Foreskin fibroblast (primary cell): ENCODE measurements at places on chromosomes 16 and 17.

DNA sequence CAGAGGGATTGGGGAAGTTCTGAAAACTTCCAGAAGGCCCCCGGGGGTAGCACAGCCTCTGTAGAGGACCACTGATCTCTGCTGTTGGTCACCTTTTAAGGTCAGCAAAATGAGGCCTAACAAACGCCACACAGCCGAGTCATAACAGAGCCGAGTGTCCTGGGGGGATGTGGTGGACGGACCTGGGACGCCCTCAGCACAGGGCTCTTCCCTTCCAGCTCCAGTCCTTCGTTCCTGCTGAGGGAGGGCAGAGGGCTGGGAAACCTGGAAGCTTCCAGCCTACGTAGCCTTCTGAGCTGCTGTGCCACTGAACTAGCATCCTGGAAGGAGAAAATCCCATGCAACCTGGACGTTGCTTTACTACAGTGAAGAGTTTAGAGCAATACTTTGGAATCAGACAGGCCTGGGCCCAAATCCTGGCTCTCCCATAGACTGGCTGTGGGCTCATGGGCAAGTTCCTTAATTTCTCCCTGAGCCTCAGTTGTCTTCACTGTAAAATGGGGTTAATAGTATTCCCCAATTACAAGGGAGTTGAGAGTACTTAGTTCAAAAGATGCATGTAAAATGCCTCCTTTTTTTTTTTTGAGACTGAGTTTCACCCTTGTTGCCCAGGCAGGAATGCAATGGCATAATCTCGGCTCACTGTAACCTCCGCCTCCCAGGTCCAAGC lies 34.4 kb upstream of the ZCCHC14 start:
- DNase-seq, result no peak

- no peak for DNase-seq
Observed at GRCh38 chr17:16953347-16953746, 18.6 kb downstream of the TNFRSF13B start.

- DNase-seq, result no peak
Observed at GRCh38 chr17:64472564-64472963, 23.6 kb downstream of the MILR1 start.

- no peak for DNase-seq
Observed at GRCh38 chr17:63991611-63992010, 6.5 kb upstream of the PRR29 start.

- no peak for DNase-seq
Observed at GRCh38 chr17:72860778-72861177, 231.7 kb downstream of the SLC39A11 start.

DNA sequence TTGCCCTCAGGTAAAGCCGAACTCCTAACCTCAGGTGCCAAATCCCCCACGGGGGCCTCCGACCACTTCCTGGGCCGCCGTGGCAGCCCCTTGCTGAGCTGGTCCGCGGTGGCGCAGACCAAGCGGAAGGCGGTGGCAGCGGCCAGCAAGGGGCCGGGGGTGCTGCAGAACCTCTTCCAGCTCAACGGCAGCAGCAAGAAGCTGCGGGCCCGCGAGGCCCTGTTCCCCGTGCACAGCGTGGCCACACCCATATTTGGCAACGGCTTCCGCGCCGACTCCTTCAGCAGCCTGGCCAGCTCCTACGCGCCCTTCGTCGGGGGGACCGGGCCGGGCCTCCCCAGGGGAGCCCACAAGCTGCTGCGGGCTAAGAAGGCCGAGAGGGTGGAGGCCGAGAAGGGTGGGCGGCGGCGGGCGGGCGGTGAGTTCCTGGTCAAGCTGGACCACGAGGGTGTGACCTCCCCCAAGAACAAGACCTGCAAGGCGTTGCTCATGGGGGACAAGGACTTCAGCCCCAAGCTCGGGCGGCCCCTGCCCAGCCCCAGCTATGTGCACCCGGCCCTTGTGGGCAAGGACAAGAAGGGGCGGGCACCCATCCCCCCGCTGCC lies 51.6 kb downstream of the ACTG1 start:
- DNase-seq, result no peak

DNA sequence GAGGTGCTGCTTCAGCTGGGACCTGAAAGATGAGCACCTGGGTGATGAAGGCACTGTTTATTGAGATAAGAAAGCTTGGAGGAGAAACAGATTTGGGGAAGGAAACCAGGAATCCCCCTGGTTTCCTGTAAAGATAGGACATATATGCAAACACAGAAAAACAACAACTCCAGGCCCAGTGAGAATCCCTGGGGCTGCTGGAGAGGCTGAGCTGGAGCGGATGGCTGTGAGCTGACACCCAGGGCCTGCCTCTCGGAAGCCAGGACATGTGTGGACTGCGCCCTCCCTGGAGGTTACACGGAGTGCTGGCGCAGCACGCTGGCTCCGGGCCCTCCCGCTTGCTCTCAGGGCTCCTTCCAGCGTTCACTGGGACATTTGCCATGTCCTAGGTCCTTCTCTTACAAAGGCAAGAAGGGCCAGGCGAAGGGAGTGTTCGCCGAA lies 57.5 kb downstream of the CYB5B start:
- DNase-seq, result peak; percentile 61

- DNase-seq, result no peak
Observed at GRCh38 chr17:3879591-3880417, 13.0 kb downstream of the CAMKK1 start.

DNA sequence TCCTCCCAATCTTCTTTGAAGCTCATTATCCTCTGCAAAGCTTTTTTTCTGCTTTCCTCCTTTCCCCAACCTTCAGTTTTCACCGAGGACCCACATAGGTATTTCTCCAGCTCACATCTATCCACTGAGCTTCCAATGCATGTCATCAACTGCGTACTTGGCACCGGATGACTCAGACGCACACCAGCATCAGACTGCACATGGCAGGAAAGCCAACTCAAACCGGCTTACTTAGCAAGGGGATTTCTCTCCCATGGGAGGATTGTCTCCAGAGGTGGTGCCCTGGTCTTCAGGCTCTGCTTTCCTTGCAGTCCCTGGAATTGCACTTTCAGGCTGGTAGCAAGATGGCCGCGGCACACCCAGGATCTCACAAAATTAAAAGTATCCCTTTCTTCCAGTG lies 1.7 kb upstream of the AKTIP start:
- peak; percentile 33 for DNase-seq

DNA sequence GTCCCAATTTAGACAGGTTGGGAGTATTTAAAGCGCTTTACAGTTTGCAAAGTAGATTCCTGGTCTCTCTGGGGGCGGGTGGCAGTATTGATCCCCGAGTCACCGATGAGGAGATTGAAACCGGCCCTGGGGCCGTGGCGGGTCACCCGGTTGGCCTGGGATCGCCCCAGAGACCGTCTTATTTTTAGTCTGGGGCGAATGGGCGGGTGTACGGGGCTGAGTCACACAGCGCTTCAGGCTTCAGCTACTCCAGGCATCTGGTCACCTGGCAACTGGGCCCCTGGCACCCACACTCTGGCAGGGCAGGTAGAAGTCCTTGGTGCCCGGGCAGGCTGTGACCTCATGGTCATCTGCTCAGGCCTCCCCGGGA lies 669 bp downstream of the MIEF2 start:
- peak; percentile 80 for DNase-seq

GRCh38 chr16:75931043-75931442 lies 204.8 kb upstream of the CPHXL start:
- DNase-seq, result peak; percentile 32

GRCh38 chr17:11986942-11987329 lies 10.3 kb downstream of the ZNF18 start:
- peak; percentile 63 for DNase-seq

DNA sequence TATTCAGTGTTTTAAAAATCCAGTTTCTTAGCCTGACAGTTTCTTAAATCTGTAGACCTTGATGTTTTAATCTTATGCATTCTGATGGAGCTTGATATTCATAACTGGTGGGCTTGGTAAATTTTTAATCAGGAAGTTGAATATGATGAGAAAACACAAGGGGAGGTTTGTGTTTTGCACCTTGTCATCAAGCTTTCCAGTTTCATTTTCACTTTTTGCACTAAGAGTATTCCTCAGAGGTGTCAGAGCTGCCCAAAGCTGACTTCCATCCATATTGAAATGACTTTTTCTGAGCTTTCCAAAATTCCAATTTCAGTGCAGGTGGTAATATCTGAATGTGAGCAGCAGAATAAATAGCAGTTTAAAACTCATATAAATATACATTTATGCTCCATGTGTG lies 555.0 kb upstream of the RBFOX1 start:
- DNase-seq, result no peak

DNA sequence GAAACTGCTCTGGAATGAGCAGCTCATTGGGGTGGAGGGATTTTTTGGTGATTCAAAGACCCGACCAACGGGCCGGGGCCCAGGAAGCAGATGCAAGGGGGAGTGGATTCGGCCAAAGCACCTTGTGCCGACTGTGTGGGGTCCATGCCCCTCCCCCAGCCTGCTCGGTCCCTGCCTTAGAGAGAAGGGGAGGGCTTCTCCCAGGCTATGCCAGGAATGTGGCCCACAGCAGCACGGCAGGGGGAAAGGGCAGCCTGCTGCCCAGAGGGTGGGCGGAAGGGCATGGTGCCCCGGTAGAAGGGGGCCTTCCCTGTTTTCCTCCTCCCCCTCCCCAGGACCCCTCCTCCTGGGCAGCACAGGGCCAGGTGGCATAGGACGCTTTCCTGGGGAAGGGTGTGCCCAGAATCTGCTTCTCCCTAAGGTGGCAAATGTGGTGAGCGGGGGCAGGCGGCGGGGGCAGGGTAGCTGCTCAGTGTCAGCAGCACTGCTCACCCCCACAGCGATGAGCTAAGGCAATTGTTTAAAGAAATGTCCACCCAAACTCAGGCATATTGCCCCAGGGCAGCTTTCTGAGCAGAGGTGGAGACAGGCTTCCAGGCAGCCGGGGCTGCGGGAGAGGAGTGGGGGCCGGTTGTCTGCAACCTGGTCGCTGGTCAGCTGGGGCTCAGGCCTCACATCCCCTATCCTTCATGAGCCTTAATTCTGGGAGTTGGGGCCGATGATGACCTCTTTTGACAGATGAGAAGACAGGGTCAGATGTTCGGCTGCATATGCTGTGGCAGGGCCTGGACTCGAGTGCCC lies 33.9 kb upstream of the MLKL start:
- peak; percentile 36 for DNase-seq

DNA sequence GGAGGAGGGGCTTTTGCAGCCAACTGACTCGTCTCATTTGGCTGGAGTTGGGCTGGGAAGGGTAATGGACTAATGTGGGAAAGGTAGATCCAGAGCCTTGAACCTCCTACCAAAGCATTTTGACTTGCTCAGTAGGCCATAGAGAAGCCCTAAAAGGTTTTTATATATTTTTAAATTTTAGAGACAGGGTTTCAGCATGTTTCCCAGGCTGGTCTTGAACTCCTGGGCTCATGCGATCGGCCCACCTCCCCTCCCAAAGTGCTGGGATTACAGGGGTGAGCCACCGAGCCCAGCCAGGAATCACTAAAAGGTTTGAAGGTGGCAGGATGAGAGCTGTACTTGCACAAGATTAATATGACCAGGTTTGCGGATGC lies 2.0 kb upstream of the PITPNC1 start:
- DNase-seq, result no peak

GRCh38 chr17:19703106-19703827 lies 13.1 kb downstream of the SLC47A2 start:
- DNase-seq, result no peak

- DNase-seq, result peak; percentile 45
Observed at GRCh38 chr17:3894911-3895343, 2.1 kb upstream of the CAMKK1 start.

DNA sequence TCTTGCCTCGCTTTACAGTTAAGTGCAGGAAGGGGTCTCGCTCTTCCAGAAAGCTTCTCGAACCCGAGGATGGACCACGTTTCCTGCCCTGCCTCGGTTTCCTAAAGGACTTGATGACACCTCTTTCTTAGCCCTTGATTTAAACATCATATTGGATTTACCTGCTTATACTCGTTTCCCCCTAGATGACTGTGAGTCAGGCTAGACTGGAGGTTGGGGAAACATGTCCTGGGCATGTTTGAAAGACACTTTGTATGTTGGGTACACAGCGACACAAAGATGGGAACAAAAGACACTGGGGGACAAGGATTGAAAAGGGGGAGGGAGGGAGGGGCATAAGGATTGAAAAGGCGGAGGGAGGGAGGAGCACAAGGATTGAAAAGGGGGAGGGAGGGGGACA lies 30.0 kb downstream of the SDK2 start:
- DNase-seq, result no peak

GRCh38 chr17:56149266-56150036 lies 3.8 kb upstream of the ANKFN1 start:
- no peak for DNase-seq

DNA sequence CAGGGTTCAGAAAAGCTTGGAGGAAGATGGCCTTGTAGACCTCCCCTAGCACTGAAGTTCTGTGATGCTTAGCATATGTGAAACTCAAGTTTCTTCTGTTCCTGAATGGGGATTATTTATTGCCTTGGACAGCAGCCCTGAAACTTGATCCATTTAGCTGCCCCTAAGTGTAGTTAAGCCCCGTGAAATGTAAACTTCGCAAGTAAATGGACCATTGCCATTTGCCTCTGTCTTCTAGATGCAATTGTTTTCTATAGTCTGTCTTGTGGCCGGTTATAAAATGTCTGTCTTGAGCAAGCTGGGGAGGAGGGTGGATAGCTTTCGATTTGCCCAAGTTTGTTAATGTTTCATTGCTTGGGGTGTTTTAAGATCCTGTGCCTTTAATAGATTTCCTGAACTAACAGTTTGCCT lies 261.8 kb downstream of the CDH13 start:
- DNase-seq, result peak; percentile 75

DNA sequence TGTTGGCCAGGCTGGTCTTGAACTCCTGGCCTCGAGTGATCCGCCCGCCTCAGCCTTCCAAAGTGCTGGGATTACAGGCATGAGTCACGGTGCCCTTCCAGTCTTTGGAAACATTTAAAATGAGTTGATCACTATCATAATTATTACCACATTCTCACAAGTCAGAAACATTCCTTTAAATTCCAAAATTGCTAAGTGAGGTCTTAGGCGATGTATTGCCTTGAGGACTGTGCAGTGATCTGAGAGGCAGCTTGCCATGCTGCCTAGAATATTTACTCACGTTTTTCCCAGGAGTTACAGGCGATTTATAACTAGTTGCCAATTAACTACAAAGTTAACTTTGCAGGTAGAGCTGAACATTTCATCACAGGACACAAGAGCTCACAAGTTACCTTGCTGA lies 5.7 kb upstream of the ATXN1L start:
- peak; percentile 33 for DNase-seq

- DNase-seq, result peak; percentile 81
Observed at GRCh38 chr17:48037036-48037837, at the start of gene COPZ2. COPZ2 (minus strand) TSS chr17:48037797; CDS start chr17:48037777, 20 bp downstream.

GRCh38 chr16:13300066-13300840 lies 398.9 kb downstream of the SHISA9 start:
- DNase-seq, result no peak

- no peak for DNase-seq
Observed at GRCh38 chr16:63539276-63539675, 1503.0 kb upstream of the CDH8 start.

DNA sequence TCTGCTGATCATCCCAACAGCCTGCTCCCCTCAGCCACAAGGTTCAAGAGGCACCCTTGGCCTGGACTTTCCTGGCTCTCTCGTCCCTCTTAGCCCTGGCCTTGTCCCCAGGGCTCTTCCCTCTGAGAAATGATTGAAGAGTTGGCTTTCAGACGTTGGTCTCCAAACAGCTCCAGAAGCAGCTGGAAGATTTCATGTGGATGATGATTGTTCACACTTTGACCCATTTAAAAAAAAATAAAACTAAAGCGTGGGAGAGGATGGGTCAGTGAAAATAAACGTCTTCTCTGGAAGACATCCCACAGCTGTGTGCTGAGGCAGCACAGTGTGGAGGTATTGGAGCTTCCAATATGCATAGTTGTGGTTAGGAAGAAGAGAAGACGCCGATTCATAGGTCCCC lies 54.7 kb upstream of the CDH11 start:
- peak; percentile 76 for DNase-seq

- no peak for DNase-seq
Observed at GRCh38 chr17:63474586-63475460, 2.0 kb upstream of the ACE start.

- DNase-seq, result peak; percentile 24
Observed at GRCh38 chr17:199191-199604, 17.7 kb upstream of the DOC2B start.
